Effector memory CD4-positive, alpha-beta T cell (primary cell): ENCODE measurements at places on chromosomes 3 and 15.

- no peak for DNase-seq
These were observed 636.0 kb upstream of the TBL1XR1 start for GRCh38 chr3:177833332-177833731.

GRCh38 chr3:120928991-120929390, 21.0 kb downstream of the STXBP5L start:
- DNase-seq: no peak

DNA sequence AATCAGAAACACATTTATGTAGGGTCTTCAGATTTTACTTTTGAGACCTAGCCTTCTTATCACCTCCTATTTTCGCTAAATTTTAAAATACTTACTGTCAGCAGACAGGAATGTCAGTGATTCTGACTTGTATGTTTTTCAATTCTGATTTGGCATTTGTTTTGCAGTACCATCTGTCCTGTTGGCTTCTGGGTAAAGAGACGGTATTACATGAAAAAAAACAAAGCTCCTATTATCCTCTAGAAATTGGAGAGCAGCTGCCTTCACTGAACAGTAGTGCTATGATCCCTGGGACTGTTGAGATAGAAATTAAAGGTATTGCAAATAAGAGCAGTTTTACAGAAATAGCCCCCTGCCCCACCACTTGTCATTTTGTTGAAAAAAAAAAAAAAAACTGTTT, 8.4 kb downstream of the ARMC8 start:
- DNase-seq: no peak

GRCh38 chr15:20295238-20295811, 246.3 kb downstream of the GOLGA6L6 start:
- DNase-seq: no peak

DNA sequence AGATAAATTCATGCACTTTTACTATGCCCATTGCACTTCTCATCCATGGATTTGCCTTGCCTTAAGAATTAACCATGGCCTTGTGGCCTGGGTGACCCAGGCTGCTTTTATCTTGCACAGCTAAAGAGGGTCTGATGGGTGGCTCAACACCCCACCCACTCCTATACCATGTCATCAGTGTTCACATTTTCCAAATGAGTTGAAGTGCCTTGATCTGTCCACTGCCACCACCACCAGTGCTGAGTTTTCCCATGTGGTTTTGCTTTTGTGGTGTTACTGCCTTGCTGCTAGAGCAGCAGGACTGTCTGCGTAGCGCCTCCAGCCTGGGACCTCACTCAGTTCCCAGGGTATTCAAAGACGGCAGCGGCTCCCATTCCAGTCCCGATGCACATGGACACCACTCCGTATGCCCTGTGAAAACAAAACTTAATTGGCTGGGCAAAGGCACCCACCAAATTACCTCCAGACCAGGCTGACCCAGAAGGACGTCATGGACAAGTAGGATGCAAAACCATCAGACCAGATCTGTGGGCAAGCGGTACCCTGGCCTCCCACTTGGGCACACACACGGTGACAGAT, 14.1 kb downstream of the ACAA1 start:
- no peak for DNase-seq

DNA sequence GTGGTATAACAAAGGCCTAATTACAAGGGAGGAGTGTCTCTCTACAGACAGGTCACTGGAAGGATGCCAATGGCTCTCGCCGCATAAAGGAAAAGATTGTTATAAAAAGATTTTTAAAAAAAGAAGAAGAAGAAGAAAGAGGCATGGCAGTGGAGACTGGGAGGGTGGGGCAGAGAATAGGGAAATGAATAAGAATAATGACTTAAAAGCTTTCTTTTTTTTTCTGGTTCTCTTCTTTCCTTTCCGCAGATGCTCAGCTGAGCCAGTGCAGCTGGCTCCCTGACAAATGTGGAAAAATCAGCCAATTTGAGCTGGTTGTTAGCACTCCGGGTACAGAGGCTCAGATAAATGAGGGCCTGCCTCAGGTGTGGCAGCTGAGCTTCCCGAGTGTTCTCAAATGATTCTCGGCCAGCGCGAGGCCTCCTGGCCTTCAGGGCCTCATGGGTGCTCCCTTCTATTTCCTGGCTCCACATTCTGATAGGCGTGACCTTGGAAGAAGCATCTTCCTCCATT, 234.1 kb downstream of the RORA start:
- DNase-seq: no peak

DNA sequence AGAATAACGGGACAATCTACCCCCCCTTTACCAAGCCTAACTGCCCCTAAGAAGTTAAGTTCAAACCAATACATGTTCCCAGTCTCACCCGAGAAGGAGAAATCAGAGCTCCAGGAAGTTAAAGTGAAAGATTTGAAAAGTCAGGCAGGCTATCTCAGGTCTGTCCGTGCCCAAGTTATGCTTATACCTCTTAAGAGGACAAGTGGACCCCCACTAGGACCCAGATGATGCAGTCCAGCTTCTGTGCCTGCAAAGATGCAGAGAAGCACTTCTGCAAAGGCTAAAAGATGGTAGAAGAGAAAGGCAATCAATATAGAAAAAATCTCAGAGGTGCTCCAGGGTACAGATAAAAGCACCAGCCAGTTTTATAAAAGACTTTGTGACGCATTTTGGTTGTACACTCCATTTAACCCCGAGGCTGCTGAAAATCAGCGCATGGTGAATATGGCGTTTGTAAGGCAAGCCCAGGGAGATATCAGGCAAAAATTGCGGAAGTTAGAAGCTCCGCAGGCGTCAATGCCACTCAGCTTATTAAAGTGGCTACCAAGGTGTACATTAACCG, 9.8 kb upstream of the SLC9C1 start:
- no peak for DNase-seq

GRCh38 chr3:139427283-139428060, 38.0 kb upstream of the COPB2 start:
- no peak for DNase-seq

DNA sequence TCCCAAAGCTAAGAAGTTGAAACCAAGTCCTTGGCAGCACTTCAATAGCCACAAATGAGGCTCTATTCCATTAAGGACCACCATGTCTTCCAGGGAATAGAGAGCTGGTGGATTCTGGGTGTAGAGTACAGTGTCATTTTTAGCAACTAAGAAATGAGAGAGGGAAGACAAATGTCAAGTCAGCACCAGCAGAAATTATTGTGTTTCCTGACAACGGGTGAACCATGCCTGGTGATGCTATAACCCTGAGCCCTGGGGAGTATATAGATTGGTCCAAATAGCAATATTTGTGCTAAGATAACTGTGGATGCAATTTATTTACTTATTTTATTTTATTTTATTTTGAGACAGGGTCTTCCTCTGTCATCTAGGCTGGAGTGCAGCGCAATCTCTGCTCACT, 305.6 kb upstream of the WNT5A start:
- DNase-seq: no peak

DNA sequence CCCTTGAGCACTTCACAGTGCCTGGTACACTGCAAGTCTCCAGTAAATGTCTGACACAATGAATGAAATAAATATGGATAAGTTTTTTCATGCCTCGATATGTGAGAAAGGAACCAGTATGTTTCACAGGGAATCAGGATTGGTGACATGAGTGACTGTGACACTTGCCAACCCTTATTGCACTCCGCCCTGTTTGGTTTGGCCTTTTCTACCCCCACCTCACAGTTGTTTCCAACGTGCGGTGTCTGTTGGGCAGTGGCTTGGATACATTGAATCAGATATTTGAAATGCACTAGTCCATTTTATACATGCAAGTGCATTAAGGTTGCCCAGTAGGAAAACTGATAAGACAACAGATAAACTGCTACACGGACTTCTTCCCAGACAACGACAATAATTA, 2.0 kb downstream of the NPHP3 start:
- DNase-seq: no peak

- no peak for DNase-seq
These were observed 12.3 kb upstream of the COL6A6 start for GRCh38 chr3:130504701-130505100.

DNA sequence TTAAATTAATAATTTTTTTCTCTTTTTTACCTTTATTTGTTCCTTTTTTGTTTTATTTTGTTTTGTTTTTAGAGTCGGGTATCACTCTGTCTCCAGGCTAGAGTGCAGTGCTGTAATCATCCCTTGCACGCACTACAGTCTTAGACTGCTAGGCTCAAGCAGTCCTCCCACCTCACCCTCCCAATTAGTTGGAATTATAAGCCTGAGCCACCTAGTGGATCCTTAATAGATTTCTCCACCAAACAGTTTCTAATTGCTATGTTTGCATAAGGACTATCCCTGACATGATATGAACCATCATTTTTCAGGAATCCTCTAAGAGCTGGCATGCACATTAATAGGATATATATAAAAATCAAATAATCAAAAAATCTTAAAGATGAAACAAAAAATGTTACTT, 993.2 kb downstream of the OTOL1 start:
- no peak for DNase-seq

GRCh38 chr3:359672-360071, 163.1 kb downstream of the CHL1 start:
- DNase-seq: no peak

DNA sequence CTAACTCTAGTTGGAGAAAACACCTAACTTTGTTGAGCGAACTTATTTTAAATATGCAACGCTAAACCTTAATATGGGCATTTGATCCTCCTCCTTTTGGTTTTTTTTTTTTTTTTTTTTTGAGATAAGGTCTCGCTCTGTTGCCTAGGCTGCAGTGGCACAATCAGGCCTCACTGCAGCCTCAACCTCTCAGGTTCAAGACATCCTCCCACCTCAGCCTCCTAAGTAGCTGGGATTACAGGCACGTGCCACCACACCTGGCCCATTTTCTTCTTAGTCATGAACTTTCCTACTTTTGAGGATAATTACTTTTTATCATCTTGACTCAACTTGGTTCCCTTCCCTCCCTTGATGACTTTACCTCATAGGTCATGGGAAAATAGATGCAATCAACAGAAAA, 3.9 kb downstream of the NUSAP1 start:
- DNase-seq: no peak

DNA sequence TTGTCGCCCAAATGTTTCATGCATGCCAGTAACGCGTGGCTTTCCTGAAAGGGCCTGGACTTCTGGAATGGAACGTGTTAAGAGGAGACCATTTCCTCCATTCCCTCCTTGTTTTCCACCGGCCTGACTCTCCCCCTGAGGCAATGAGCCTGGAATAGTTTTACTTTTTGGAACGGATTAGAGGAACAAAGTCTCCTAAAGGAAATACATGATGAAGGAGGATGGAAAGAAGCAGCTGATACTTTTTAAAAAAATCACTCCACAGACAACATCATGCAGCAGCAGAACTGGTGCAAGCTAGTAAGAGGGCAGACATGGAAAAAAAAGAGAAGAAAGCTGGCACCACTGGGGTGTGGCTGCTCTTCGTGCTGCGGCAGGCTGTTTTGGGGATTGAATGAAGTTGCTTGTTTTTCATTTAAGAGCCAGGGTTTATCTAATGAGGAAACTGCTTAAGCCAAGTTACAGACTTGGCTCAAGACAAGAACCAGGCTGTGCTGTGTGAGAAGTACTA, 3.6 kb upstream of the KBTBD12 start:
- no peak for DNase-seq

DNA sequence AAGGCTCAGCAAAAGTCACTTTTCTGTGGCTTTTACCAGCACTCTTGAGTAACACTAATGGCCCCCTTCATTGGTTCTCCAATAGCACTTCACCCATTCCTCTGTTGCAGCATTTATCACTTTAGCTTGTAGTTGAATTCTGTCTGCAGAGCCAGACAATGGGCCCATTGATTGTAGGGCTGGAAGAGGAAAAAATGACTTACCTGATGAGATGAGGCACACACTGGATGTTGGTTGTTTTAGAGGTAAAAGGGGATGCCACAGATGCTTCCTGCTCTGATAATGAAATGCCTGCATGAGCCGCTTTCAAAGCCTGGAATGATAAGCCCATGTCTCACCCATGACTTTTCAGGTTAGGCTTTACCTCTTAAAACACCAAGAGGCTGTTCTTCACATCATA, 64.3 kb downstream of the PLAAT1 start:
- DNase-seq: no peak

DNA sequence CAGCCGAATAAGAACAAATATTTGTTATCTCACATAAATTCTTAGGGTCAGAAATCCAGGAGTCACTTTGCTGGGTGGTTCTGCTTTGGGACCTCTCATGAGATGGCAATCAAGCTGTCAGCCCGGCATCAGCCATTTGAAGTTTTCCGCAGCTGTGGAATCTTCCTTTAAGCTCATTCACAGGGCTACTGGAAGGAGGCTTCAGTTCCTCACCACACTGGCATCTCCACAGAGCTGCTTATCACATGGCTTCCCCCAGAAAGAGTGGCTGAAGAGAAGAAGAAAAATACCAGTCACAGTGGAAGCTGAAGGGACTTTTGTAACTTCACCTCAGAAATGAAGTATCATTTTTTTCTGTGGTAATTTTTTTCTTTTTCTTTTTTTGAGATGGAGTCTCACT, 267.7 kb downstream of the CHL1 start:
- DNase-seq: no peak

DNA sequence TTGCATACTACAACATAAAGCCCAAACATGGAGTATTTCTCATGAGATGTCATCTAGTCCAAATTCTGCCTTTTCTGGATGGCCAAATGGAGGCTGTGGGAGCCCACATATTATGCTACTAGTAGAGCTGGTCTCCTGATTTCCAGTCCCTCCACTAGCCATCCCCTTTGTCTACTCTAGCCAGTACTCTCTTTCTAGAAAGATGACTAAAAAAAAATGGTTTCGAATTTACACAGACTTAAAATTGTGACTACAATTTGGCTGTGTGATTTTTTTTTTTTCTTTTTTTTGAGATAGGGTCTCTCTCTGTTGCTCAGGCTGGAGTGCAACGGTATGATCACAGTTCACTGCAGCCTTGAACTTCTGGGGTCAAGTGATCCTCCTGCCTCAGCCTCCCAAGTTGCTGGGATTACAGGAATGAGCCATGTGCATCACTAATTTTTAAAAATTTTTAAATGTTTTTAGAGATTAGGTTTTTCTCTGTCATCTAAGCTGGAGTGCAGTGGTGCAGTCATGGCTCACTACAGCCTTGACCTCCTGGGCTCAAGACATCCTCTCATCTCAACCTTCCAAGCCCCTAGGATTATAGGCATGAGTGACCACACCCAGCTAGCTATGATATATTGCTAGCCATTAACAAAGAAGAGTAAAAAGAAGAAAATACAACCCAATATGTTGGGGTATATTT, 273.9 kb downstream of the ADAMTSL3 start:
- no peak for DNase-seq

DNA sequence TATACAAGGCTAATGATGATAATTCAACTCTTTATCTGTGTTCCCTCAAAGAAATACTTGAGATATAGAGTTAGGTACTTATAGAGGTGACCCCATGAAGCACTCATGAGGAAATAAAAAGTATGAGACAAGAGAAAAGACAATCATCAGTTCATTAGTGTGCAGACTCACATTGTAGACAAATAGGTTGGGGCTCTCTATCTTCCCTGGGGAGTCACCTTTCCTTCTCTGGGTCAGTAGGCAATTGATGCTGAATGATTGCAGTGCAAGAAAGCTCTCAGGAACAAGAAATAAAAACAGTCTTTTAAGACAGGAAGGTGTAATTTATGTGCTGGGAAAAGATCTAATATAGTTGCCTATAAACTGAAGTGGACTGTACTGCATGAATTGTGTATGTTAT, 1357.6 kb upstream of the EPHA6 start:
- no peak for DNase-seq
